ENCODE measurements at places on chromosomes 5 and 9. TPM values are rescaled to one million over a fixed set of nuclear protein-coding genes. Genes with fewer than 3 reads are reported as not detected.

DNA sequence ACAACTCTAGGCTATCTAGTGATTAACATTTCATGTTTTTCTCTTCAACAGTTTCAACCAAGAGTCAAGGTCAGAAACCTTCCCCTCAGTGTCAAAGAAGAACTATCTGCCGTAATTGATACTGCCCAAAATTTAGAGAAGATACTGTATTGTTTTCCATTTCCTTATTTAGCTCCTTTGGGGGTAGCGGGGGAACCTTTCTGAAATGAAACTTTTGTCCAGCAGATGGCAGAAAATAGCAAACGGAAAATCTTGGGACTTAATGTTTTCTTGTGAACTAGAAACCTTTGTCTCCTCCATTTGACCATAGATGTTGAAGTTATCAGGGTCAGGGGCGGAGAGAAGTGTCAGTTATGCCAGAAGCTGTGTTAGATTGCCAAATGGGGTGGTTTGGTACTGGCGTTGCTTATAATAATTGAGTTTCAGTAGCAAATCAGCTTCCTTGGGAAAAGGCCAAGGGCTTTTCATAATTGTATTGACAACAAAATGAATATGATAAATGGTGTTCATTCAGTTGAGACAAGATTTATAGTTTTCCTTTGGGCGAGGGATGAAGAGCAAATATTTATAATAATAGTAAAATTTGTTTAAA is 101.7 kb upstream of the TLX3 start:
- no peak for DNase-seq
- no peak overlapping the region for H3K4me3 ChIP-seq
- no peaks in the 10 kb centered on the region for H3K4me1 ChIP-seq
- no peaks in the 10 kb centered on the region for H3K27me3 ChIP-seq

- no peaks in the 10 kb centered on the region for H3K36me3 ChIP-seq
- no peak overlapping the region for H3K27ac ChIP-seq
- no peak for DNase-seq
- peaks cover 8% of the 10 kb centered on the region for H3K27me3 ChIP-seq
These were observed 2.2 kb downstream of the ABLIM3 start for GRCh38 chr5:149143470-149143869.

GRCh38 chr9:18747595-18747994 is 273.6 kb downstream of the ADAMTSL1 start:
- no peaks in the 10 kb centered on the region for H3K27me3 ChIP-seq
- H3K4me1 ChIP-seq = no peaks in the 10 kb centered on the region
- H3K4me3 ChIP-seq = no peak overlapping the region

DNA sequence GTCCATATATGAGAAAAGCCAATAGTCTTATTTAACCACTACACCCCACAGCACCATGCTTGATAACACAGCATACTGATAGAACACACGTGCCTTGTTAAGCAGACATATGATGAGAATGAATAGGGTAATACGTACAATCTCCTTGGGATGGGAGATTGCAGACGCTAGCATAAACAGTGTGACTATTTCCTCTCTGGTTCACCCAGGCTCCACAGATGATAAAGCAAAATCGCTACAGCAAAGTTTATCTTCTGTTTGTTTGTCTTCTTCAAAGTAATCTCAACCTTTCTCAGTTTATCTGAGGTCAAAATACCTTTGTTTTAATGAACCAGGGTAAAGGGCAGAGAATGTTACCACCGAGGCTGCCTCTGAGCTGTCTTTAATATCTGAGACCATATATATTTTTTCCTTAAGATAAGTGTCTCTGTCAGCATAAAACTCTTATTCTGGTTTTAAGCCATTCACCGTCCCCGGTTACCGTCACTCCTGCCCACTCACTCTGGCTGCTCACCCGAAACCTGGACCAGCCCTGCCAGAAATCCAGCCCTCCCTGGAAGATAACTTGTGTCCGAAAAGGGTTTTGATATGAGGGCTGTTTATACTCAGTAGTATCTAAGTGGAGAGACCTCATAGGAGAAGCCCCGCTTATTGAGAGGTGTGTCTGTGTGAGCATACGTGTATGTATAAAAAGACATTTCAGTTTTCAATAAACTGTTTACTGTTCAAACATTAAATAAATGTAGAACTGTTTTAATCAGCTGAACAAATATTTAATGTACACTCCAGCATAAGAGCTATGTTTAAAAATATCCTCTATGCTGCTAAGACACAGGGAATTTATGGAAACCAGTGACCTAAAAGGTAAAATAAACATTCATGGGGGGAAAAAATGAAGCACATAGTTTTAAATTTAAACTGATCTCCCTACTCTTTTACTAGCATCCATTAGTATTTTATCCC is 465.4 kb downstream of the RASEF start:
- no peaks in the 10 kb centered on the region for H3K27me3 ChIP-seq
- H3K4me1 ChIP-seq = no peaks in the 10 kb centered on the region

The TAS2R1 gene
- not detected for total RNA-seq

The SH3GL2 gene
- not detected for total RNA-seq
